ENCODE measurements at places on chromosomes 5 and 9.

GRCh38 chr9:31702957-31703356 is 681.5 kb upstream of the ACO1 start:
- DNase-seq: no peak

GRCh38 chr9:132857031-132857430 is 21.1 kb downstream of the AK8 start:
- DNase-seq: no peak

- DNase-seq: no peak
Measured at GRCh38 chr5:171496456-171496855, 77.0 kb downstream of the FGF18 start.

DNA sequence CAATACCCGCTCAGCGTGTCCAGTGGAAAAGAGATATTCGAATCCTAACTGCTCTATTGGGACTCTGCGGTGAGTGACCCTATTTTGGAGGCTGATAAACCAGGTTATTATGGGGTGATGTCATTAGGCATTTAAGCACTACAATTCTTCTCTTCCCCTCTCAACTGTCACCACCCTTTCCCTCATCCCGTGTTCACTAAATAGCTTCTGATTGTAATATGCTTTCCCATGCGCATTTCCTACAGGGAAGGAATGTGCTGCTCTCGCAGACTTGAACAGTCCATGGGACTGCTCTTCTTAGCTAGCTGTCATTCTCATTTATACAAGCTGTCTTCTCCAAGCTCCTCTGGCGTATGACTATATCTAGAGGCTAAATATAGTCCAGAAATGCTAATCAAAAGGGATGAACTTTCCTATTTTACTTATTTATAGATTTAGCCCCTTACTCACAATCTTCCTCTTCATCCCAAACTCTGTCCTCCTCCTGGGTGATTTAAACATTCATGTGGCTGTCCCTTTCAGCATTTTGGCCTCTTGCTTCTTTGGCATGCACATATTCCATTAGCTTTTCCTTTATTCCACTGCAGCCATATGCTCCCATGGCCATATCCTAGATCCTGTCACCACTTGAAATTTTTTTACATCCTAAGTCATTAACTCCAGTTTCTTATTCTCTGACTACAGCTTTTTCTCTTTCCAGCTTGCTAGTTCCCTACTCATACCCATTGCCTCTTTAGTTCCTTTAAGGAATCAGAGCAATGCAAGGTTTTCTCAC is 39.6 kb upstream of the CSNK1G3 start:
- no peak for DNase-seq

DNA sequence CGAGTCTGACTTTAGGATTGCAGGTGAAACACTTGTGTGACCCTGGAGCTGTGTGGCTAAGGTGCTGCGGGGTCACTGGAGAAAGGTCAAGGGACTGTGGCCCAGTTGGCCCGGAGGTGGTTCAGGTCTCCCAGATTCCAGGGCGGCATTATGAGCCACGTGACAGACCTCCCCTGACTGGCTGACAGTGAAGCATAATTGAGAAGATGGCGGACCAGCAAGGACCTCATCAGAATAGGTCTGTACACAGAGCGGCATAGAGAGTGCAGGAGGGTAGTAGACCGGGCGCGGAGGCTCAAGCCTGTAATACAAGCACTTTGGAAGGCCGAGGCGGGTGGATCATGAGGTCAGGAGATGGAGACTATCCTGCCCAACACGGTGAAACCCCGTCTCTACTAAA is 815 bp upstream of the ODF2 start:
- no peak for DNase-seq

DNA sequence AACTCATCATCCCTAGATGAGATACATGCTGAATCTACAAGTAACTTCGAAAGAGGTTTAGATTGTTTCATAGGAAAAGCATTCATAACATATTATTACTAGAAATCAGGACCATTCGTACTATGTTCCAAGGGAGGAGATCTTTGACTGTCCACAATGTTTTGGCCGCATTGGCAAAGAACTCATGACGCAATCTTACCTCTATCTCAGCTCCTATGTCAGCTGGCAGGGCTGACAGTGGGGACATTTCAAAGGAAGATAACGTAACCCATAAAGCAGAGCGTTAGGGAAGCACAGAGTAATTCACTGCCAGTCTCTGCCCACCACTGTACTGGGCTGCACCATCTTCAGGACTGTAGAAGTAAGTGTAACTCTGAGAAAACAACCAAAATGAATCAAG is 69.7 kb downstream of the EFNA5 start:
- DNase-seq: no peak

GRCh38 chr9:114906922-114907571 is 23.3 kb downstream of the TNFSF8 start:
- DNase-seq: no peak

DNA sequence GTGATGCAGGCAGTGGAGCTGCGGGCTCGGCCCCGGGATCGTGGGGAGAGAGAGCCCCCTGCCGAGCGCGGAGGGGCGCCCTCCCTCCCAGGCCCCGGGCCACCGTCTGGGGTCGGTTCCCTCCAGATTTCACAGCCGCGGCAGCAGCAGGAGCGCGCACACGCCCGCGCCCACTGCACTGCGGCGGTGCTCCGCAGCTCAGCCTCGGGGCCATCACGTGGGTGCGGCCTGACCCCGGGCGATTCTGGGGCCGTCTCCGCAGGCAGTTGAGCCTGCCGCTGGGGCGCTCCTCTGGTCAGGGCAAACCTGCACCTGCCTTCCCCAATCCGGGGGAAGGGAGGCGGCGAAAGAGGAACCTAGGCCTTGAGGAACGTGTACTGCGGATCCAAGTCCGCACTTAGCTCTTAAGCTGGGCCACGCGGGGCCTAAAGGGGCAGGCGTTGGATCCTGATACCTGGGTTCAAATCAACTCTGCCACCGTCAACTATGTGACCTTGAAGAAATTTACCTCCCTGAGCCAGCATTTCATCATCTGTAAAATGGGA is 9.4 kb upstream of the DELE1 start:
- DNase-seq: peak; percentile 26

DNA sequence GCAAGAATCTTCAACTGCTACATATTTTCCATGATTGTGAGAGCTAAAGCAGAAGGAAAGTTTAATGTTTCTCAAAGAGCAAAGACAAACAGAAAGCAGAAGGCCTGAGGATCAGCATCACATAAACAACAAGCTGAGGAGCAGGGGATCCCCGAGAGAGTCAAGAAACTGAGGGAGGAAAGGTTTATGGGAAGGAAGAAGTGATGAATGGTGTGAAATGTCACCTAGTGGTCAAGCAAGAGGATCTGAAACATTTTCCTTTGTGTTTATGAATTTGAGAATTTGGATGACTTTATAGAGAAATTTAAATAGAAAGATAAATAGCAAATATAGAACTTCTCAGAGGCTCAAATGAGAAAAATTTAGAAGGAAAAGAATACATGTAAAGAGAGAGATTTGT is 481.9 kb downstream of the CHSY3 start:
- DNase-seq: no peak

GRCh38 chr5:149437391-149438040 is 58.4 kb upstream of the IL17B start:
- DNase-seq: no peak

GRCh38 chr5:67032921-67033664 is 163.5 kb downstream of the CD180 start:
- DNase-seq: no peak

- no peak for DNase-seq
Measured at GRCh38 chr5:42612750-42613366, 143.8 kb upstream of the CCDC152 start.

- DNase-seq: no peak
Measured at GRCh38 chr5:150809363-150809762, 30.8 kb downstream of the SMIM3 start.

GRCh38 chr5:105680858-105681475 is 1989.8 kb downstream of the EFNA5 start:
- DNase-seq: no peak

DNA sequence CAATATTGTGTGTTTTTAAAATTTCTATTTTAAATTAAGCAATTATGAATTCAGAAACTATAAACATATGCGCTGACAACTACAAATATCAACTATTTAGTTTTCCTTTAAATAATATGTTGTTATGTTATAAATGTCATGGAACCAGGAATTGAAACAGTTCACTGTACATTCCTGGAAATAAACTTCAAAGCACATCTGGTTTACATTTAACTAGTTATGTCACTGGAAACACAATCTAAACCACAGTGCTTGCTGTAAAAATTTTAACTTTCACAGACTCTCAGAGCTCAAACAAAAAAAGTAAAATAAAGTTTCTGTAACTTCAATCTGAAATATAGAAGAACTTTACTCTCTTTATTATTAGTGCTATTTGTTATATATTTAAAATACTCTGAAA is 179.2 kb downstream of the FBN2 start:
- DNase-seq: no peak

- DNase-seq: no peak
Measured at GRCh38 chr5:1538741-1539392, 15.1 kb upstream of the LPCAT1 start.

DNA sequence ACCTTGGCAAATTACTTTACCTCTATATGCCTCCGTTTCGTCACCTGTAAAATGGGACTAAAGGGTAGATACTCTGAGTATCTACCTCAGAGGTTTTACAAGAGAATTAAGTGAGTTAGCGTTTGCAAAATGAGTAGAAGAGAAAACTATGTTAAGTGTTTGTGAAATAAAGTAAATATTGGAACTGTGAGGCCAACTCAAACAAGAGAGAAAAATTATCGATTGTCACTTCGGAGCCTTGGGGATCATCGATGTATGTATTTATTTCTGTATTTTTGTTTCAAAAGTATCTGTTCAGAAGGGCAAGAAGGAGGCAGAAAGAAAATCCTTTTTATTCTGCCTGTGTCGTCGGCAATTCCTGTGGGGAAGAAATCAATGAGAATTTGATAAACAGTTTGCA is 25.8 kb upstream of the C5orf58 start:
- no peak for DNase-seq

DNA sequence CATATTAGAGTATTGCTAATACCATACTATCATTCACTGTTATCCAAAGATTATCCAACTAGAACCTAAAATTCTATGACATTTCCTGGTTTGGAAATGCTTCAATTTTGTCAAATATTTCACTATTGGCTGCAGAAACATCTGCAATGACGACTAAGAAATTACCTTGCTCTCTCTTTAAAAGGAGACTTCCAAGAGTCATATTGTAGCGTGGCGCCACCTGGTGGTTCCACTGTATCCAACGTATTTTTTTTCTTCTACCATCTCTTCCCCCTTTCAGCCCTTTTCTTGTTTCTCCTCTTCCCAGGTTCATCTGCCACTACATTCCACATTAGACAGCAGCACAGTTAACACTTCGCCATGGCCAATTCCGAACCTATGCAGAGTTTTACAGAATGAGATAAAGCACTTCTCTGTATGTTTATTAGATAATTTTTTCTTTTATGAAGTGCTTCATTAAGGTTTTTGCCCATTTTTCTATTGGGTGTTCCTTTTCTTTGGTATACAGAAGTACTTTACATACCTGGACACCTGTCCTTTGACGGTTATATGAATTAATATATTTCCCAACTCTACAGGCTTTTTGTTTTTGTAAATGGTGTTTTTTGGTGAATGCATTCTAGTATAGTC is 153.5 kb downstream of the CDC42SE2 start:
- peak; percentile 60 for DNase-seq

DNA sequence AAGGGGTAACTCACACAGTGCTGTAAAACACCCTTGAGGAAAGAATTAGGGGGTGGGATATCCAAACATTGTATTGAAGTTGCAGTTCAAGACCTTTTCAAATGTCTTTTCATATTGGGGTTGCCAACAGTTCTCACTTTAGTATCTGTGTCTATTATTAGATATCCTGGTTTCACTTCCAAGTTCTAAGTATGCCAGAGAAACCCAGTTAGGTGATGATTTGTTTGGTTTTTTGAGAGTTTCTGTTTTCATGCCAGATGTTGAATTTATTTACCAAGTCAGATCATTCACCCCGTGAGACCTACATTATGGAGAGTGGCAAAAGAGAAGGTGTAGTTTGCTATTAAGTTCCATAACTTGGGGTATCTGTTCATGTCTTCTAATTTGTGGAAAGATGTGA is 64.5 kb downstream of the C9orf152 start:
- no peak for DNase-seq

GRCh38 chr9:19180991-19181390 is 49.5 kb upstream of the DENND4C start:
- no peak for DNase-seq

DNA sequence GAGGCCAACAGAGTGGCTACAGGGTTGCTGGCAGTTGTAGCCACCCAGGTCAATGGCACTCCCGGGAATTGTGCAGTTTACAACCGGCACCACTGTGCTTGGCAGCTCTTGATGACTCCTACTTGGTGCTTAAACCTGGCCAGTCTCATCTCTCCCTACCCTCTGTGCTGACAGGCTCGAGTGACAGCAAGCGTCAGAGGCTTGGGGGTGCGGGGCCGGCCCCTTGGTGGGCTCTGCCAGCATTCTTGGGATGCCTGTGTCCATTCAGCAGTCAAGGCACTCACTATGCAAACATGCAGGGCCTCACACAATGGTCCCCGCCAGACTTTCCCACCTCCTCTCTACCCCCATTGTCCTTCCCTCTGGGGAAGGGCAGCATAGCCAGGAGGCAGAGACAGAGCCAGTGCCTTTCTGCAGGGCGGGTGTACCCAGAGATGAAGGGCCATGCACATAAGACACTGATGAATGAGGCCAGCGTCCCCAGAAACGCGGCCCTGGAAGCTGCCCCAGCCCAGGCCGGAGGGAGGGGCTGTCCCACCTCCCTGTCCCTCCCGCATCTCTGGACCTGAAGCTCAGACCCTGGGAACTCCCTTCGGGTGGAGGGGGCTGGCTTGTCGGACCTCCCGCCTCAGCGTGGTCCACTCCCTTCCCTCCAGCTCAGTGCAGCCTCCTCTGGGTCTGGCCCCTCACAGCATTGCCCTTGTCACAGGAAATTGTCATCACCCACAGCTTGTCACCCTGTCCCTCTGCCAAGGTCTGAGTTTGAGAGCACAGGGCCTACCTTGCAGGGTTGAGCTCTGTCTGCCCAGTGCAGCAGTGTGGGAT is 26.4 kb upstream of the NOTCH1 start:
- DNase-seq: no peak

GRCh38 chr9:107423540-107423939 is 66.0 kb downstream of the KLF4 start:
- no peak for DNase-seq
